Glomerular endothelial cell (primary cell): ENCODE measurements at places on chromosomes 7 and 10. TPM values are rescaled to one million over a fixed set of nuclear protein-coding genes. Genes with fewer than 3 reads are reported as not detected.

Gene CYP2C19
- total RNA-seq: not detected in 2 replicates

Gene ARMC3
- total RNA-seq: not detected in 2 replicates

GRCh38 chr10:128803790-128804189, 663.3 kb upstream of the MGMT start:
- no peak for DNase-seq

DNA sequence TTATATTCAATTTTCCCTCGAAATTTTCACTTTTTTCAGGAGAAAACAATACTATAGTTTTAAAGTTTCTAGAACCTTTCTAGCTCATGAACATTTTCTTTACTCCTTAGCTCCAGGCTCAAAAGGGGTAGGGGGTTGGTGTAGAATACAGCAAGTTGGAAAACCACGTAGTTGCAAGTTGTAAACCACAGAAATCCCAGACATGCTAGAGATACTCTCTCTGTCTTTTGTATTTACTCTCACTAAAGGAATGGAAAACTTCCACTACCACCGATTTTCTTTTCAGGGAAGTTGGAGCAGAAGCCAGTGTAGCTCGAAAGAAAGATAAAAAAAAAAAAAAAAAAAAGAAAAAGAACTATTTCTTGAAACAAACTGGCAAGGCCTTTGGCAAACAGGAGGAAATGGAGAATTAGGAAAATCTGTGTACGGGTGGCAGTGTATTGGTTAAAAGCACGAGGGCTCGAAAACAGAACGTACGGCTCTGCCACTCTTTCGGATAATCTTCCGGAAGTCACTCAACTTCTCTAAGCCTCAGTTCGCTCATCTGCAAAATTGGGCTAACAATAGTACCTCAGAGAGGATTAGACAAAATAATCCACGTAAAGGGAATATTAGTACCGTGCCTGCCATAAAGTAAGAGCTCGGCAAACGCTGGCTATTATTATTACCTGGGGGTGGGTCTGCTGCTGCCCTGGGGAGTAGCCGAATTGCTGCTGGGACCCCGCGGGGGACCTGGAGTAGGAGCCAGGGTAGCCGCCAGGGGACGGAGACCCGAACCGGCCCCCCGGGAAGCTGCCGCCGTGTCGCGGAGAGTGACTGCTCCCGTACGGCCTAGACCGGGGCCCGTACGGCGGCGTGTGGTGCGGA, 628 bp downstream of the MPLKIP start:
- no peak for DNase-seq

- peak; percentile 70 for DNase-seq
Measured at GRCh38 chr7:1028775-1029636, 15.3 kb upstream of the GPR146 start.

DNA sequence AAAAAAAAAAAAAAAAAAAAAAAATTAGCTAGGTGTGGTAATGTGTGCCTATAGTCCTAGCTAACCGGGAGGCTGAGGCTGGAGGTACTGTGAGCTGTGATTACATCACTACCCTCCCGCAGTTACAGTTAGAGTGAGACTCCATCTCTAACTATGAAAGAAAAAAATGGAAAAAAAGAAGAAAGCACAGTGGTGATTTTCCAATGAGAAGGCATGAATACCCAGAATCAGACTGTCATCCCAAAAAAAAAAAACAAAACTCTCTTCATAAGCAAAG, 269.9 kb upstream of the MKLN1 start:
- DNase-seq: no peak
